8988T (cell line): ENCODE measurements at places on chromosomes 2 and 18.

DNA sequence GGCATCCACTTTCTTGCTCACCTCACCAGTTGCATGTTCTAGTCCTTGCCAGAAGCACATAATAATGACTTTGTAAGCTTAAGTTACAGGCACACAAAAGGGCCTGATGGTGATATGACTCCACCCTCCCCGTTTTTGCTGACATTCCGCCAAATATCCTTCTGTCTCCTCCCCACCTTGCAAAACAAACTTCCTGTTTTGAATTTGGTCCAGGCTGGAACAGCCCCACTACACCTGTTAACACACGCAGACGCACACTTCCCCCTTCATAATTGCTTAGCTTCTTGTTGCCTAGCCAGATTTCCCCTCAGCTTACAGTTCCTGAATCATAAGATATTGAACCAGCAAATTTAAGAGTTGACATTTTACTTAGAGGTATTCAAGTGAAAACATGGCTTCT is at the start of gene MGAT5:
Gene MGAT5 (plus strand): TSS at position 269 of the 400 bp plus-strand sequence. CDS start 332 bp downstream, outside the sequence.
- DNase-seq, result no peak

- no peak for DNase-seq
Measured at GRCh38 chr2:146992057-146992456, 852.8 kb upstream of the ACVR2A start.

GRCh38 chr2:159897081-159897480 is 99.1 kb upstream of the CD302 start:
- no peak for DNase-seq

DNA sequence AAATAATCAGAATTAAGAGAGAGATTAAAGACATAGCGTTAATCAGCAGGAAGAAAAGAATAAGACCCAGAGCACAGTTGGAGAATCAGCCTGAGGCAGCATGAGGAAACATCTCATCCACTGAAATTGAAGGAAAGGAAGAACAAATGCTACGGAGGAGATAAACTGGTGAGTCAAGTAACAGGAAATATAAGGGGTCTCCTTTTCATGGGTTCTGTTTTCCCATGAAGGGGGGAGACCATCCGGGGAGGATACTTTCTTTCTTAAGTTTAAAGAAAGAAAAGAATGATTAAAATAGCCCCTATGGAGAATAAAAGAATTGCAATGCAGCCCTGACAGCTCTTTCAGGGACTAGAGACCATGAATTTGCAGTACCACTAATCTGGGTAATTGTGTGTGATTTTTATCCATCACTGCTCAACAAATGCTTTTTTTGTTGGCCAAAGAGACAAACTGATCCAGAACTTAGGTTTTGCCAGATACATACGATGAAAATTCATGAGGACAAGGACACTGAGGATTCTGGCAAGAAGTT is 17.7 kb downstream of the ROCK2 start:
- no peak for DNase-seq

- no peak for DNase-seq
Measured at GRCh38 chr2:22880161-22880560, 504.8 kb upstream of the KLHL29 start.

GRCh38 chr2:29187926-29188325 is 72.7 kb downstream of the CLIP4 start:
- no peak for DNase-seq

DNA sequence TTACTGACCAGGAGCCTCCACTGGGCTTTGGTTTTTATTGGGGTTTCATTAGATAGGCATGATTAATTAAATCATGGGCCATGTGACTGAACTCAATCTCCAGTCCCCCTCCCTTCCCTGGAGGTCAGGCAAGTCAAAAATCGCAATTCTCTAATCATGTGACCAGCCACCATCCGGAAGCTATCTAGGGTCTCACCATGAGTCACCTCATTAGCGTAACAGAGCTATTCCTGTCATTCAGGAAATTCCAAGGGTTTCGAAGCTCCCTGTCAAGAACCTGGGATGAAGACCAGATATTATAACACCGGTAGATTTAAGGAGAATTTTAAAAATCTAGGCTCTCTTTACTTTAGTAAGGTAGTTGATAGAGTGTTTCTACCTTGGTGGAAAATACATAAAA is 180.3 kb upstream of the TCF4 start:
- DNase-seq, result no peak

DNA sequence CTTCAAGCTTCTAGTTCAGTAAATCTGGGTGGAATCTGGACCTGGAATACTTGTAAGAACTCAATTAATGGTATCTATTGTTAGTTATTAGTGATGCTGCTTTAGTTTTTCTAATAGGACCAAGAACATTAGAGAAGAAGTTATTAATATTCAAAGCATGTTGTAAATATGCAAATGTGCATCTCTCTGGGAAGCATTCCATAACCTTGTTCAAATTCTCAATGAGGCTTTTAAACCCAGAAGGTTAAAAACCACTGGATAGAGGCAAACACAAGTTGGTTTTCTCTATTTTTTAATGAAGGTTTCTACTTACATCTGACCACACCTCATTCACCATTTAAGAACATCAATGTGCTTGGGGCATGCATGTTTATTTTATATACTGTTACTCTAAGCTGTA is 16.1 kb upstream of the ACVR1C start:
- no peak for DNase-seq

DNA sequence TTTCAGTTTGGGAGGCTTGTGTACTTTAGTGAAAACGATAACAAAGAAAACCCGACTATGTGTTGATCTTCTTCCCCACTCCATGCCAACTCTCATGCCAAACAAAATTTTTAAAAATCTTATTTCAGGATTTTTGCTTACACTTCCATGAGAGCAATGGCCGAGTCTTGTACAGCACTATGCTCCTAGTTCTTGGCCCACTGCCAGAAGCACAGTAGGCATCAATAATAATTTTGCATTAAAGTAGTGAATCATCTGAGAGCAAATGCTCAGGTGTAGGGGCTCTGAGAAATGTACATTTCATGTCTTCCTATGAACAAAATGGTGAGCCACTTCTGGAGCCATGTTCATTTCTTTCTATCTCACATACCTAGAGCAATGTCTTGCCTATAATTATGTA is 62.2 kb downstream of the MAP3K19 start:
- DNase-seq, result no peak

GRCh38 chr2:112476434-112476833 is 5.5 kb upstream of the TTL start:
- no peak for DNase-seq
